ENCODE measurements at places on chromosomes 6 and 20.

GRCh38 chr6:17923401-17923863 is 64.0 kb downstream of the KIF13A start:
- no peak for DNase-seq

DNA sequence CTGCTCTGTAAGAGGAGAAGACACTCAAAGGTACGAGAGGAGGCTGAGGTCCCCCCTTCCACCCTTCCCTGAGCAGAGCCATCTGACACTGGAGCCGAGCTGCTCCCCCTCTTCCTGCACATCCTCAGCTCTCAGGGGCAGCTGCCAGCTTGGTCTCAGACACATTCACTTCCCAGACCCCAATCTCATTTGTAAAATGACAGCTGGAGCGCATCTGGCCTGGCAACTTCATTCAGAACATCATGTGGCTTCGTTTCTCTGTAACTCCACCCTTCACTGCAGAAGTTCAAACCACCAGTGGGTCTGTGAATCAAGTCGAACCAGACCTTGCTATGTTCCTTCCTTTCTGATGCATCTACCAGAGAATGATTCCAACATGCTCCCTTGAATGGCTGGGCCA is 145.6 kb upstream of the CDH4 start:
- no peak for DNase-seq

- no peak for DNase-seq
Measured at GRCh38 chr6:52511572-52512151, 65.2 kb downstream of the TRAM2 start.

- DNase-seq = no peak
Measured at GRCh38 chr20:59873409-59873808, 60.0 kb downstream of the SYCP2 start.

DNA sequence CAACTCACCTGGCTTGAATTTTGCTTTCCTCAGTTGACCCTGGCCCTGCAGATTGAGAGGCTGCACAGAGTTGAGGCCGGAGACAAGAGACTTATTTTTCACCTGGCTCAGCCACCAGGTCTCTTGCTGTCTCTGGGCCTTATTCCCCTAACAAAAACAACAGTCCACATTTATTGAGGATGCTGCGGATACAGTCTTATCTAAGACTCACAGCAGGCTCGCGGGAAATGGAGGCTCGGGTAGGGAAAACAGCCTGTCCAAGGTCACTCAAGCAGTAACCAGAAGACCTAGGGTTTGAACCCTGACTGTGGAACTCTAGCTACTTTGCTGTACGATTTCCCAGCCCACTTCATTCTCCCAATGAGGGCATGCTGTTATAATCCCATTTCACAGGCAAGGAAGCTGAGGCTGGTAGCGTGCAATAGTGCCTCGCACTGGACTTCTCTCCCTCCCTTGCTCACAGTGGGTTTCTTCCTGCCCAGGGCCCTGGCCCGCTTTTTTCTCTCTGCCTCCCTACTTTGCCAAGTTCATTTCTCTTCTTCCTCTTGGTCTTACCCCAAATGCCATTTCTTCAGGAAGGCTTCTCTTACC is 57.7 kb downstream of the RBM38 start:
- no peak for DNase-seq

GRCh38 chr20:34311118-34312023 is 8.2 kb upstream of the AHCY start:
- DNase-seq = no peak

DNA sequence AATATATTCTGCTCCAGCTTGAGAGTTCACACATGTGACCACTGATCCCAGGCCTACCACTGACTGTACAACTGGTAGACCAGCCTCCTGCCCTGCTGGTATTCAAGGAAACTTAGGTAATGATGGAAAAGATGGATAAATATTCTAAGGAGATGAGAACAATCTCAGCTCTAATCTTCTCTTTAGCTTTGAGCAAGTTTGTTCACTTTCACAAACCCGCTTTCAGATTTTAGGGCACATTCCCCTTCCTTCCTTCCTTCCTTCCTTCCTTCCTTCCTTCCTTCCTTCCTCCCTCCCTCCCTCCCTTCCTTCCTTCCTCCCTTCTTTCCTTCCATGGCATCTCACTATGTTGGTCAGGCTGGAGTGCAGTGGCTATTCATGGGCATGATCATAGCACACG is 88.2 kb upstream of the PHACTR1 start:
- no peak for DNase-seq

DNA sequence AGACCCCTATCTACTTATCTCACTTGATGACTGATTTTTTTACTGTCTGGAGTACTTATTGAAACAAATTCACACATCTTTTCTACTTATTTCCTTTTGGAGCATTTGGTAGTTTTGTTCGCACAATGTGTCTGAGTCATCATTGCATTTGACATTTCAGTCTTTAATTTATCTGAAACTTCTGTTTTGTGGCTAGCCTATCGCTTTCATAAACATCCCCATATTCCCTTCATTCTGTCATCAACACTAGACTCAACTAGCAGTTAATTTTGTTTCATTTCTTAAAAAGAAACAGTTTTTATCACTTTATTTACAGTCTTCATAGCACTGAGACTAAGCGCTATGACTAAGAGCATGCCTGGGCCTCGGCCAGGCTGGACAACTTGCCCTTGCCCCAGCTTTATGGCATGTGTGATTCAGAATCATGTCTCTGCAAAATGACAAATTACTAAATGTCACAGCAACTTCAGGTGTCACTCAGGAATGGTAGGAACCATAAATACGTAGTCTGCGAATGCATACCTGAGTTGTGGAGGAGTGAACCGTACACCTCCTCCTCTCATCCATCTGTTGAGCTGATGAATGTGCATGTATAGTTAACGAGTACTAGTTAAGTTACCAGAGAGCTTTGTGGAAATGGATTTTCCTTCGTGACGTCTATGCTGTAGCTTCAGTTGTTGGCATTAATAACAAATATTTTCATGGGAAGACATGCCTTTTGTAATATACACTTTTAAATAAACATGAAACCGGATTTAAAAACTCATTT is 16.2 kb downstream of the L3MBTL3 start:
- DNase-seq = no peak

GRCh38 chr6:75619230-75619899 is 17.7 kb downstream of the SENP6 start:
- DNase-seq = no peak

- DNase-seq = no peak
Measured at GRCh38 chr6:153170511-153170910, 39.4 kb upstream of the RGS17 start.

- no peak for DNase-seq
Measured at GRCh38 chr6:112216662-112217551, 37.5 kb downstream of the LAMA4 start.

- no peak for DNase-seq
Measured at GRCh38 chr20:58025233-58025632, 203.2 kb downstream of the ANKRD60 start.

DNA sequence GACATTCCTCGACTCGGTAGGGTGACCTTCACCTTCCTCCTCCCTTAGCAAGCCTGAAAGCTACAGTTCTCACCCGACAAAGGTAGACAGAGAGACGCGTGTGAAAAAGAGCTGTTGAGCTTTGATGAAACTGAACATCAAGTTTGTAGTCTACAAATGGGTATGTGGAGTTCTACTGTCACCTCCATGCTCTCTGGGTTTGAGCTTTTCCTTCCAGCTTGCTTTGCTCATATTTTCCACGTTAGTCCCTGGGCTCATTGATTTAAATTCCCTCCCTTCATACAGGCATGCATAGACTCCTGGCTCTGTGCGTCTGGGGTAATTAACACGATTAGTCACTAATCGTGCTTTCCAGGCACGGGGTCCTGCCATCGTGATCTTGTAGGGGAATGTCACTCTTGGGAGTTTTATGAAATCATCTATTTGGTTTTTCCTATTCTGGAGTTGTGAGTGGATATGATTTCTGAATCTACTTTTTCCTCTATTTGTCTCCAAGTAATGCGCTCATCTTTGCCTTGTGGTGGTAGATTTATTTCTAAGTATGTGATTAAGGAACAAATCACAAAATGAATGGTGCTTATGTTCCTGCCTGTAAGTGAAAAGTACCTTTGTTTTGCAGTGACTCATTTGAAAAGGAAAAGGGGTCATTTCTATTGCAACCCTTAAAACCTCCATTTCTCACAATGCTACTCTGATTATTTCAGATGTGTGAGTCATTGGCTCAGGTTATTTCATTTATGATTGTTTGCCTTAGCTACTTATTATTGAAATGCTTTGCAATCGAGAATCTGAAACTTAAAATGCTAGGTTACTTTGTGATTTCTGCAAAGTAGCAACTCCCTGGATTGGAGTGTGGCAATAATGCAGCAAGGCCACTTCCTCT is 154.6 kb downstream of the ZDHHC14 start:
- no peak for DNase-seq

GRCh38 chr6:39240155-39240757 is 11.0 kb upstream of the KCNK5 start:
- DNase-seq = no peak

- no peak for DNase-seq
Measured at GRCh38 chr6:139091826-139092225, 43.1 kb upstream of the HECA start.

GRCh38 chr6:127533011-127533410 is 13.9 kb upstream of the MTCL3 start:
- DNase-seq = no peak

DNA sequence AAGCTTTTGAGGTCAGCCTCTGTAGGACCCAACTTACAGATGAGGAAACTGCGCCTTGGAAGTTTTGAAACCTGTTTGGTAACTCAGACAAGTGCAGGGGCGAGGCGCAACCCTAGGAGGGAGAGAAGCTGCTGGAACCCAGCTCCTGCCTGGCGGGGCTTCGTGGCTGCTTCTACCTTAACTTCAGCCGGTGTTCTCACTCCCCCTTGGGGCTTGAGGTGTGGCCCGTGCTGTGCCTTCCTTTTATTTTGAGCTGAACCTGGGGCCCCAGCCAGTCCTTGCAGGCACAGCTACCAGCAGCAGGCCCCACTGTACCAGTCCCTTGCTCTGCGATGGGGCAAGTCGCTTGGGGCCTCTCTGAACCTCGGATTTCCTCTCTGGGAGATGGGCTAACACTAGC is 12.0 kb downstream of the RBM38 start:
- no peak for DNase-seq

DNA sequence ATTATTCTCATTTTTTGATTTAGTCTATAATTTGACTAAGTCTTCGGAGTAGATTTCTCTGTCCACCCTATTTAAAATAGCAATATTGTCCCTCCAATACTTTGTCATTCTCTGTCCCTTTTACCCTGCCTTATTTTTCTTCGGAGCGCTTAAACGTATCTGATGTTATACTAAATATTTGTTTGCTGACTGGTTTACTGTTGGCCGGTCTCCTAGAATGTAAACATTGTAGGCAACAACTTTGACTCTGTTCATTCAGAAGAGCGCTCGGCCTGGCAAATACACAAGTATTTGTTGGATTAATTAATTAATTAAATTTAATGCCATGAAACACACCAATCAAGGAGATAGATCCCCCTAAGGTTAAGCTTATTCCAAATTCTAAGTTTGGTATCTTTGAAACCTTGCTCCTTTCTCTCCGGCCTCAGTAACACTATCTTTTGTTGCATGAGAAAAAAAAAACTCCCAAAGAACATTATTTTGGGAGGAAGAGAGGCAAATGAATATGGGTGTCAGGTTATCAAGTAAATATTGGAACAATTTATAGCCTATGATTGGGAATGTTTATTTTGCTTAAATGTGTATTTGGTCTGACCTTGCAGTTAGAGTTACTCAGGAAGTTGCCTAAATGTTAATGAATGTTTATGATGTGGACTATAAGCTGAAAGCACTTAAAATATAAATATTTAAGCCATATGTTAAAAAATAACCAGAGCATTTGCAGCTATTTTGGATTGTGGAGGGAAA is 231.1 kb downstream of the SOX4 start:
- no peak for DNase-seq

DNA sequence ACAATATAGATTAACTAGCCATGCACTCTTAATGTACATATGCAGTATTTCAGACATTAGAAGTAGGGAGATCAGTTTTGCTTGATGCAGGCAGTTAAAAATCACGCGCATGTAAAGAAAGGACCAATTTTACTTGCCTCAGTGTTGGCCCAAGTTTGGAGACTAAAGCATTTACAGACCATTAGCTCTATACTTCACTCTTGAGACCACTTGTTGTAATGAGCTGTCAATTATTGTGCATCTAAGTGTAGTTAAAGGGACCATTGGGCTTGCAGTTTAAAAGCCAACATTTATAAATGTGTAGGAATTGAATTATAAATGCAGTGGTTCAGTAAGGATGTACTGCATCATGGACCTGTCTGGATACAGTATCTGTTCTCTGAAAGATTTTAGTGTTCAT is 53.7 kb downstream of the PLCB4 start:
- DNase-seq = no peak
